ENCODE measurements at places on chromosomes 5 and 9.

DNA sequence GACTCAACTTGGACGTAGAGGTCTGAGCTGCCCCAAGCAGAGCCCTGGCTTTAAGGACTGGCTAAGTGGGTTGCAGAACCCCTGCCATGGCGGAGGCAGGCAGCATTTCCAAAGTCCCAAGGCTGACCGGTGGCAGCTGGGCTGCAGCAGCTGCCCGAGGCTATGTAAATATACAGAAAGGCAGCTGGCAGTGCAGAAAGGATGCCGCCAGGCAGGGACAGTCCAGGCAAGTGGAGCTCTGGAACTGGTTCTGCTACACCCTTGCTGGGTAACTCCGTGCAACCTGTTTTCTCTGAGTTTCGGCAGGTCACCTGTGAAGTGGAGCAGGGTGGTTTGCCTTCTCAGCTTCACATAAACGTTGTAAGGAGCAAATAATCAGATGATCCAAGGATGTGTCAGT, 46.0 kb downstream of the SHB start:
- no peak for DNase-seq

GRCh38 chr9:116355153-116355921, 201.7 kb downstream of the PAPPA start:
- DNase-seq = no peak

- DNase-seq = no peak
Measured at GRCh38 chr5:14131855-14132503, 11.2 kb upstream of the TRIO start.

DNA sequence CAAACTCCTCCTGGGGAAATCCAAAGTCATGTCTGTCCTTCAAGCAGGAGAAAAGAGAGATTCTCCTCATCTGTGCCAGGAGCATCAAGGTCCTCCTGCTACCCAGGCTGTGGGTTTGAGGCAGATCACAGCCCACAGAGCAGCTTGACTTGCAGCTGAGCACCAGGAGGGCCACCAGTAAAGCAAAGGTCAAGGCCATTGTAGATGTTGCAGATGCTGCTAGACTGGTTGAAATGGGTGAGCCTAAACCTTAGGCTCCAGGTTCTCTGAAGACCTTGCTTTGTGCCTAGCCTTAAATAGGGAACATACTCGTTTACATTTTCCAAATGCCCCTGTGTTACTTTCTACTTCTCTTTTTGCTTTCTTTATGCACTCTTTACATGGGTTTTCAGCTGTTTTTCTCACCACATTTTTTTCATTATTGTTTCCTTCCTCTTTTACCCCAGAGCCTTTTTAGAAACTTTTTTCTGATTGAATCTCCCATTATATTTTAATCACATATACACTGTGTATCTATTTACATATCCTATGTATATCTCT, at the start of gene IFNA2:
Gene IFNA2 (minus strand): TSS at position 268 of the 540 bp plus-strand sequence. CDS start 69 bp downstream, at position 199.
- DNase-seq = no peak

DNA sequence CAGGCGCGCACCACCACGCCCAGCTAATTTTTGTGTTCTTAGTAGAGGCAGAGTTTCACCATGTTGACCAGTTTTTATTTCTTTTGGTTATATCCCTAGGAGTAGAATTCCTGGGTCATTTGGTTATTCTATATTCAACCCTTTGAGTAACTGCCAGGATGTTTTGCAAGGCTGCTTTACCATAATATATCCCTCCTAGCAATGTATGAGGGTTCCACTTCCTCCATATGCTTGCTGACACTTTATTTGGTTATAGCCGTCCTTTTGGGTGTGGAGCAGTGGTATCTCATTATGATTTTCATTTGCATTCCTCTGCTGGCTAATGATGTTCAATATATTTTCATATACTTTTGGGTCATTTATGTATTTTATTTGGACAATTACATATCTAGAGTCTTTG, 81.2 kb downstream of the RAB24 start:
- no peak for DNase-seq

GRCh38 chr5:14028938-14029584, 84.6 kb upstream of the DNAH5 start:
- DNase-seq = no peak

GRCh38 chr9:93633492-93634221, 57.3 kb downstream of the PHF2 start:
- DNase-seq = no peak

- no peak for DNase-seq
Measured at GRCh38 chr9:93657331-93658111, 81.1 kb downstream of the PHF2 start.

DNA sequence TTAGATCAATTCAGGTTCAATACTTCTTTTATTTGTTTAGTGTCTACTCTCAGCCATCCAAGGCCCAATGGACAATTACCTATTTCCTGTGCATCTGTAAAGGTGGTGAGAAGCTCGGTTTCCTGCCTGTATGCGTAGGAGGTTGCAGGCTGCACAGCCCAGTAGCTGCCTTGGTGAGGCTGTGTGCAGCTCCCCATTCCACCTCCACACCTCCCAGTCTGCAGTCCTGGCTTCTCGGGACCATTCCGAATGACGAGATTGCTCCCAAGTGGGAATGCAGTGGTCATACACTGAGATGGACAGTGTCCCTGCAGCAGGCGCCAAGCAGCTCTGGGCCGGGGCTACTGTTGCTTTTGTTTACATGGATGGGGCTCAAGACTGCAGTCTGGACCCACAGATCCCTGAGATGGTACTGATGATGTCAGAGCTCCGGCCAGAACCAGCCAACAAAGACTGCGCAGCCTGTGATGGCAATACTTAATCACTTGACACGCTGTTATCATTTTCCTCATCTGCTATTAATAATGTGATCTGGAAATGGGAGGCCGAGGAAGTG, 206.1 kb upstream of the IRX1 start:
- DNase-seq = no peak

GRCh38 chr5:124050120-124050770, 538.3 kb downstream of the CSNK1G3 start:
- DNase-seq = no peak

DNA sequence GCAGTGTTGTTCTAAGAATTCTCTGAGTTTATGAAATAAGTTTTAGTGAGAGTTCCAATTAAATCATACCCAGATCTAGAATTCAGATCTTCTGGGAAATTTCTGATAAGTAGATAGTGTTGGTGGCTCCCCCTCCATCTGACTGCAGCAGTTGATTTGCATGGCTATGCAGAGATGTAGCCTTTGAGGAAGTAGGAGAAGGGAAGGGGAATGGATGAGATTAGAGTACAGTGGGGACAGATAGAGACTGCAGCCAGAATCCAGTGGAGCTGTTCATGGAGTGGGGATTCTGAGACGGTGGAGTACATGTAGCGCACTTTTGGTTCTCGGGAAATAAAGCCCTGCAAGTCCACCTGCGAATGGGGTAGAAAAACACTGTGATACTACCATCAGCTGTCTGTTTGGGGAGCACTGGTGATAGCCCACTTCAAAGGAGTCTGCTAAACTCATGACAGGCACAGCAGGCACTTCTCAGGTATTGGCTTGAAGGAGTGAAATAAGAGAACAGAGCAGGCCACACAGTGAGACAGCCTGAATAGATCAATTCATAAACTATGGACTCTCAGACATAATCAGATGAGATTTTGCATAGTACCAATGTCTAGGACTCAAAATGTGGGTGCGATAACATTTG, 96.8 kb downstream of the ALDH1A1 start:
- no peak for DNase-seq

DNA sequence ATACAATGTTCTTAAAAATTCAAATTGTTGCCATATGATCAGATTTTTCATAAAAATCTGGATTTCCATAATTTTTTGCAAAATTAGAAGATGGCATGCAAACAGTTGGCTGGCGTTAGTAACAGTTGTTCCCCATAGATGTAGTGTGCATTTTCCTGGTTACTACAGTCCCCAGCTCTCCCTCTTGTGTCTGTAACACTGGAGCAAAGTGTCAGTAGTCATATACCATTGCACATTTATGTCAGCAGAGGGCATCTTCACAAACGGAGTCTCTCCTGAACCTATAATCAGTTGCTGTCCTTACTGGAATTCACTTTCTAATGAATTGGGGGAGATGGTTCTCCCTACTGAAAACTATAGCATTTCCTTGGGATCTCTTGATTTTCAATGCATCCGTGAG, 44.7 kb upstream of the DMAC1 start:
- peak; percentile 2 for DNase-seq

DNA sequence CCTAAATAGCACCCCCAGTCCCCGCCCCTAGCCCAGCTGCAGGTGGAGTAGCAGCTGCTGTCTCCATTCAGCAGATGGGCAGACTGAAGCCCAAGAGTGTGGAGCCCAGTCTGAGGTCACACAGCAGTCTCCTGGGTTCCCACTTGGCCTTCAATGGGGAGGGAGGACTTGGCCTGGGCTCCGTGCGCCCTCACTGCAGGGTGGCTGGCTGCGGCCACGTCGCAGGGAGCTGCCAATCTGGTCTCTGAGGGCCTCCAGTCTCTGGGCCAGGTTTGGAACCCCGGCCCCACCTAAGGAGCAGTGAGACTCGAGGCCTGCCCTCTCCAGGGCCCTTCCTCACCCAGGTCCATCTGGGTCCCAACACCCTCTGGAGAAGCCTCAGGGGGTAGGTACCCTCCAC, 7.4 kb downstream of the KIF12 start:
- no peak for DNase-seq

DNA sequence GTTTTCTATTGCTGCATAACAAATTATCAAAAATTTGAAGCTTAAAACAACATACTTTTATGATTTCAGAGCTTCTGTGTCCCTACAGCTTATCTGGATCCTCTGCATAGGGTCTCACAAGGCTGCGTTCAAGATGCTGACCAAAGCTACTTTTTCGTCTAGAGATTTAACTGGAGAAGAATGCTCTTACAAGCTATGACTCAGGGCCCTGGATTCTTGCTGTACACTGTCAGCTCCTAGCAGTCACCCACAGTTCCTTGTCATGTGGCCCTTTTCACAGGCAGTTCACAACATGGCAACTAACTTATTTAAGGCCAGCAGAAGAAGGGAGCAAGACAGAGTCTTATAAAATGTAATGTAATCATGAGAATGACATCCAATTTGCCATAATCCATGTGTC, 70.8 kb upstream of the FAM174A start:
- DNase-seq = no peak

DNA sequence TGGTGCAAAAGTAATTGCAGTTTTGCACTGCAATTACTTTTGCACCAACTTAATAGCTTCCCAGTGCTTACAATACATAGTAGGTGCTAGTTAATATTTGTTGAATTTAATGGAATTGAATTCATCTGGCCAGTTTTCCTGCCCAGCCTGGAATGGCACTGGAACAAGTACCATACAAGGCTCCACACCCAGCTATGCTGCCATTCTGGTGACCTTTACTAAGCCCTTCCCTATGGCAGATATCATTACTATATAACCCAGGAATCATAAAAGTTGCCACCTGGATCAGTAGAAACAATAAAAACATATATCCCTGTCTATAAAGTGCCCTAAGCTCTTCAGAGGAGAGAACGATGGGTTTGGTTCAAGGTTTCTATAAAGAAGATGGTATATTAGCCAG, 22.4 kb upstream of the TRIM36 start:
- no peak for DNase-seq

Measured in T47D (cell line).